ENCODE measurements at places on chromosomes 2 and 18.

GRCh38 chr2:150088538-150088937 is 398.9 kb downstream of the RND3 start:
- DNase-seq: no peak

DNA sequence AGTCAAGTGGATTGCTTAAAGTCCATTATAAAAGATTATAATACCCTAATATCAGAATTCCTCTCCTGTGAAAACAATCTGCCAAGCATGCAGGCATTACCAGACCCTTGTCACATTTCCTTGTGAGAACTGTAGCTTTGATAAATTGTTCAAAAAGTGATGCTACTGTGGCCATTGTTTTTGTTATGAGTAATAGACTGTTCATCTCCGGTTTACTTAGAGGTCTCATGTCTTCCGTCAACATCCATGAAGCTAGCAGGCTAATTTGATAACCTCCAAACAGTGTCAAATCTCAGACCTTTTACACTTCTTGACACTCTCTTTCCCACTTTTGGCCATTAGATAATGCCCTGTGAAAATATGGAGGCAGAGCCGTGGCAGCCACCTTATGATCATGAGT is 342.7 kb downstream of the CPS1 start:
- no peak for DNase-seq

GRCh38 chr2:232000439-232000838 is 38.9 kb downstream of the DIS3L2 start:
- DNase-seq: no peak

DNA sequence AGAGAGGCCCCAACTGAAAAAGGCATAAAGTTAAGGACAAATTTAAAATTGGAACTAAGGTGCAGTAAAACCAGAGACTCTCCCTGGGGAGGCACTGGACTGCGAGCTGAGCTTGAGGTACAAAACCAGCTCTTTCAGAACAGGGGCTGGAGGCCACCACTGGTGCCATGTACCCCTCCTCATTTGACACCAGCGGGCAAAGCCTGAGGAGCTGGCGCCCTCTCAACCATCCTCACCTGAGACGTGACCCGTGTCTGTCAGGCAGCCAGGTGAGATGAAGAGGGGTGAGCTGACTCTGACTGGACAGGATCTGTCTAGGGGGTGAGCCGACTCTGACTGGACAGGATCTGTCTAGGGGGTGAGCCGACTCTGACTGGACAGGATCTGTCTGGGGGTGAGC is 68.5 kb downstream of the TMEM18 start:
- no peak for DNase-seq
